Smooth muscle cell of the brain vasculature (primary cell): ENCODE measurements at places on chromosomes 2 and 18.

DNA sequence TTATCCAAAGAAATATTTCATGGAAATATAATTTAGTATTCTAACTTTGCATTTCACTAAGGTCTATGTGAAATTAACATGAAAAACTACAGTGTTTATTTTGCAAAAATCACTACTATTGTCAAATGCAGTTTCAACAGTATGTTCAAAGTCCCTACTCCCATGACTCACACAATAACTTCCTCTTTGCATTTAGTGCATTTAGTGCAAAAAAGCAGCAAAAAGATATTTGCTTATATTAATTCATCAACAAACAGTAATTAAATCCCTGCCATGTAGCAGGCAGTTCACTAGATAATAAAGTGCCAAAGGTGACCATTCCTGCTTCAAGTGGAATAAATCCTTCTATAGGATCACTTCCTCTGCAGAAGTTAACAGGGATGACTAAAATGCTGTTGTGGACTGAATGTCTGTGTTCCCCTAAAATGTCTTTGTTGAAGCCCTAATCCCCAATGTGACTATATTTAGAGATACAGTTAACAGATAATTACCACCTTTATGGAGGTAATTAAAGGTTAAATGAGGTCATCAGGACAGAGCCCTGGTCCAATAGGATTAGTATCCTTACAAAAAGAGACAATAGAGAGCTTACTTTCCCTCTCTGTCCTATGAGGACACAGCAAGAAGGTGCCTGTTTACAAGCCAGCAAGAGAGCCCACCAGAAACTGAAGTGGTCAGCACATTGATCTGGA lies 61.7 kb downstream of the STK39 start:
- no peak for DNase-seq

GRCh38 chr2:127953849-127954248 lies 68.1 kb upstream of the AMMECR1L start:
- no peak for DNase-seq

- DNase-seq: no peak
Measured at GRCh38 chr2:228827056-228827700, 443.9 kb downstream of the PID1 start.

GRCh38 chr2:218149848-218150440 lies 16.8 kb downstream of the CXCR1 start:
- no peak for DNase-seq

DNA sequence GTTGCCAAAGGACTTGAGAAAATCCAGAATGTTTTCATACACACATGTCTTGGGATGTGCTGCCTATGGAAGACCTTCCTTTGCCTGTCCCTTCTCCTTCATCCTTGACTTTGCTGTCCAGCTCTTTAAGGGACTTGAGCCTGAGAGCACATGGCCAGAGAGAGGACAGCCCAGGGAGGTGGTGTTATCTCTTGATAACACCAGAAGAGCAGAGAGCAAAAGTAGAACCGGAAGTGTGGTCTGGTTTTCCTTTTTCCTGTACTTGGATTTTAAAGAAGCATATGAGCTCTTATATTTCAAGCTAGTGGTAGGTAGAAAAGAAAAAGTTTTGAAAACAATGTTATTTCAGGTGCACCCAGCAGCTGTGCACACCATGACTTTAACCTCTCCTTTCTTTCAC lies 94.1 kb upstream of the ZNF532 start:
- no peak for DNase-seq

- DNase-seq: no peak
Measured at GRCh38 chr2:106032676-106033075, 161.4 kb downstream of the UXS1 start.

- no peak for DNase-seq
Measured at GRCh38 chr18:9858642-9859041, 27.1 kb upstream of the TXNDC2 start.

- no peak for DNase-seq
Measured at GRCh38 chr2:121128741-121129659, 156.0 kb downstream of the TFCP2L1 start.

DNA sequence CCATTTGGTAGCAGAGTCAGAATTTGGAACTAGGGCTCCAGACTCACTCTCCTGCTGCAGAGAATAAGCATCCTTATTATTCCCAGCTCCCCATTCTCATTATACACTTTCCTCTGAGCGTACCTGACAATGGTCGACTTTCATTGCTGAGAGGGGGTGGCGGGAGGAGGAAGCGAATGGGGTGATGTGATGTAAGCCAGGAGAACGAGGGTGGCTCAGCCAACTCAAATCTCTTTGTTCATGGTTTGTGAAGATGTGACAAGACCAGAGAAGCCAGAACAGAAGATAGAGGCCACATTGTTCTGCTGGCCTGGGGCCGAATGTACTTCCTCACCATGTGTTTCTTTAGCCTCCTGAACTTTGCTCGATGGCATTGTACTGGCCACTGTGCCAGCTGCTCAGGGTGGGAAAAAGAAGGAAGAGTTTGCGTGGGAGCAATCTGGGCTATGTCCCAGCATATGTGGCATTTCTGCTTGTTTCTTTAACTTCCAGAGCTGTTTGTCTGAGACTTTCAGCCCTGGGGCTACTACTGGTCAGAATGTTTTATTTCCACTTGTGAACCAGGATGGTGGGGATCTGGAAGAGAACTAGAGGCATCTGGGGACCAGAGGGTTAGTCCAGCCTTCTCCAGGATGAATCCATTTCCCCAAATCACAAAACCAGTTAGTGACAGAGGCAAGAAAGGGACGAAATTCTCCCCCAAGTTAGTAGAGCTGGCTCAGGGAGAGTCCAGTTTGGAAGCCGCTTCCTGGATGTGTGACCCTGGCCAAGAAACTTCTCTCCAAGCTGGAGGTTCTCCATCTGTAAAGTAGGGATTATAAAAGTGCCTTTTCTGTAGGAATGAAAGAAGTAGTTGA lies 62.6 kb downstream of the MOGAT1 start:
- no peak for DNase-seq

- no peak for DNase-seq
Measured at GRCh38 chr18:66196805-66197204, 407.1 kb downstream of the CDH19 start.

- DNase-seq: no peak
Measured at GRCh38 chr2:62142054-62142453, 53.9 kb upstream of the B3GNT2 start.

- DNase-seq: no peak
Measured at GRCh38 chr2:69589973-69590652, 53.4 kb downstream of the AAK1 start.

- peak; percentile 89 for DNase-seq
Measured at GRCh38 chr18:79485788-79486355, 90.1 kb downstream of the NFATC1 start.

GRCh38 chr18:23038712-23039111 lies 96.6 kb upstream of the CABLES1 start:
- DNase-seq: no peak

DNA sequence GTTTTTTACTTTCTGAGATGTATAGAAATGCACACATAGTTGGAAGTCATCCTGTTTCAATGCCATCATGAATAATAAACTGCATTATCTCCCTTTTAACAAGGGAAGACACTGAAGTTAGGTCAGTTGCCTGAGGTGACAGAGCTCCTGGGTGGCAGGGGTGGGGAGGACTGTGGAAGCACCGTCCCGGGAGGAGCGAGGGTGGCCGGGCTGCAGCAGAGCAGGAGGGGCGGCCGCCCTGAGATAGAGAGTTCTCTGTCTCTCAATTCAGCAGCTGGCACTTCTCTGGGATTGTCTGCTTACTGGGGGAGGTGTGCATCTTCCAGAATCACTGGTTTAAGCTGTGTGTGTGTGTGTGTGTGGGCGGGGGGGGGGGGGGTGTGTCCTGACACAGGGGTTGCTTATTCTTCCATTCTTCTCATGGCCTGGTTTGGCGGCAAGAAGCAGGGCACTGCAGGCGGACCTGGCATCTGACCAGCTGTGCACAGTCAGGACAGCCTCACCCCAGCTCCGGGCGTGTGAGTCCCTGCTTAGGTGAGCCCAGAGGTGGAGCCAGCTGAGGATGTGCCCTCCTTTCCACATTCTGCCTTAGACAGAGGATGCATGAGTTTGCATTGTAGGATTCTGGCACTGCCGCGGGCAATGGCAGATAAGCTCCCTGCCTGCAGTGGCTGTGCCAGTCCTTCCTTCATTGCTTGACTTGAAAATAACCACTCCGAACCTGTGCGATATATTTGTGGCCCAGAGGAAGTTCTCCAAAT lies 40.4 kb downstream of the VWA3B start:
- DNase-seq: no peak

DNA sequence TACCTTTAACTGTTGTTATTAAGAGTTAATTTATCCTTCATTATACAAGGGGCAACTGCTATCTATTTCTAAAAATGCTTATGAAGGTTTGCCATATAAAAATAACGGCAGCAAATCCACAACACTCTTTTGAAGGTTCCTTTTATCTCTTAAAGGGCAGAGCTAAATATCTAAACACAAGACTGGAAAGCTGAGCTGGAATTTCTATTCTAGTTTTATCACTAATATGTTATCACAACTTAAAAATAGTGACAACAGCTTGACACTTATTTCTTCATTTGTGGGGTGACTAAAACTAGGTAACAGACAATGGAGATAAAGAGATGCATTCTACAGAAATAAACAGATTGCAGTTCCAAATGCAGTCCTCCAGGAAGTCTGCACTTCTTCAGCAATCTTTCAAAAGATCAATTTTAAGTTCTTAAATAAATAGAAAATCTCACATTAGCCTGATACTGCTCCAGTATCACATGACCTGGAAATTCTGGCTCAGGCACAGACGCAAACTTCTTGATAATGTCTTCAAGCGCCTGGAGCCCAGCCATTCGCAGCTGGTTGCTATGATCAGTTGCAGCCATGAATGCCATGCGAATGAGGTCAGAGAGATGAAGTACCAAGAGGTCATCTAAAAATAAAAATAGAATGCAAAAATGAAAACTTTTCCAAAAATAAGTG lies 54.0 kb upstream of the STRN start:
- peak; percentile 9 for DNase-seq
